ENCODE measurements at places on chromosomes 6 and 20.
A peak's percentile ranks its signal among the peaks of the same experiment; 100 is the strongest.

DNA sequence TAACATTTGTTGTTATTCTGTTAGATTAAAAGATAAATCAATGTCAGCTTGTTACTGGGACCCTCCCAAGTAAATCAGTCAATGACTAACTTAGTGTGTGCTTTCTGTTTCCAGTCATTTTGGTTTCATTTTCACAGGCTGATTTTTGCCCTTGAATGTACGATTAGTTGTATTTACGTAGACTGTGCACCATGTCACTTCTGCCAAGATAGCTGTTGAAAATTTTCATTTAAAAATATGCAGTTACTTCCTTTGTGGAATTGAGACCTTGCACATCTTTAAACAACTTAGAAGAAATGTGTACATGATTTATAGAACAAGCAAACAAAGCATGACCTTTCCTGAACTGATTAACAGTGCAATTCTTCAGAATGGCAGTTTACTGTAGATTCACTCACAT, 944.8 kb upstream of the CITED2 start:
- no peak for DNase-seq

GRCh38 chr6:125066140-125066539, 87.4 kb upstream of the TPD52L1 start:
- no peak for DNase-seq

GRCh38 chr6:33851959-33852358, 48.2 kb upstream of the MLN start:
- no peak for DNase-seq

DNA sequence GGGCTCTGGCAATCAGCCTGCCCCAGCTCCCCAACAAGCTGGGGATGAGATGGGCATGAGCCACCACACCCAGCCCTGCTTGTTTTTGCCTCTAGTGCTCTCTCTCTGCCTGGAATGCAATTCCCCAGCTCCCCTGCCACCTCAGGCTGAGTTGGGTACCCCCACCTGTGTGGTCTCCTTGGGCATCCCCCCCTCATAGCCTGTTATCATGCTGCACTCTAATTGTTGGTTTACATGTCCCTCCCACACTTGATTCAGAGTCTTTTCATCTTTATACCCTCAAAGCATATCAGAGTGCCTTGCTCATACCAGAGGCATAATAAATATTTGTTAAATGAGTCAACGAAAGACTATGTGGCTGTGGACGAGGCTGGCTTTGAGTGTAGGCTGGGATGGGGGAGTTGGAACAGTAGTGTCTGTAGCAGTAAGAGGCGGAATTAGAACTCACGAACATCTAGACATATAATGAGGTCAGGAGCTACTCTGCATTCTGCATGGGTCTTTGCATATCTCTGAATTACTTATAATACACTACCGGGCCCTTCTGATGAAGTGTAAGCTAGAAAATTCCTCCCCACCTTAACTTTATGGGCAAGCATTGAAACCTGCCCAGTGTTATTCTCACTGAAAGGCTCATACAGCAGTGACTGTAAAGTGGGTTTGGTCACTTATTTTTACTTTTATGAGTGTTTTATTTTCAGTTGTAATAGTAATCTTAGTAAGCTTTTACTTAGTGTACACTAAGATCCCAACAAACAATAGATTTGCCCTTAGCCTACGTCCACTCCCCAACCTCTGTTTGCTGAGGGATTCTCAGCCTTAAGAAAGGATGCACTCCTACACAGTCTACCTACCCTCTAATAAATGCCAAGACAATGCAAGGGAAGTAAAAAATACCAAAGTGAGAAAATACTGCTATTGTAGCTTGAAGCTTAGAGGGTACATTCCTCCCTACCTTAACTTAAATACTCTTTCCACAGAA, 58.7 kb downstream of the EDN1 start:
- DNase-seq = no peak

- no peak for DNase-seq
Observed at GRCh38 chr6:13803581-13803980, 10.8 kb downstream of the MCUR1 start.

DNA sequence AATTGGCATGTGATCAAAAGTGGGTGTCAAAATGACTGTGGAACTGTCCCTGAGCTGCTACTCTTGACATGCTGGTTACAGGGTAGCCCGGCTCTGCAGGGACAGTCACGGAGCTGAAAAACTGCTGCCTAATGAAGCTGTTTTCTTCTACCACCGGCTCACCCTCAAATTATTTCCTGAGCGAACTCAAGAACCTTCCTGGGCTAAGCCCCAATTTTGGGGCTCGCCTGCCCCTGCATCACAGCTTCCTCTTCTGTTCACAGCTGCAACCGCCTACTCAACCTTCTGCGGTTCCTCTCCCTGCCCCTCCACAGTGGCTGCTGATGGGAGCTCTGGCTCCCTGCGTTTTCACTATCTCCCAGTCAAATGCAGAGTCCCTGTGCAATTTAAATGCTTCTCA, 110.8 kb upstream of the MLN start:
- peak; percentile 28 for DNase-seq

- DNase-seq = no peak
Observed at GRCh38 chr6:128474933-128475332, 45.5 kb downstream of the PTPRK start.

DNA sequence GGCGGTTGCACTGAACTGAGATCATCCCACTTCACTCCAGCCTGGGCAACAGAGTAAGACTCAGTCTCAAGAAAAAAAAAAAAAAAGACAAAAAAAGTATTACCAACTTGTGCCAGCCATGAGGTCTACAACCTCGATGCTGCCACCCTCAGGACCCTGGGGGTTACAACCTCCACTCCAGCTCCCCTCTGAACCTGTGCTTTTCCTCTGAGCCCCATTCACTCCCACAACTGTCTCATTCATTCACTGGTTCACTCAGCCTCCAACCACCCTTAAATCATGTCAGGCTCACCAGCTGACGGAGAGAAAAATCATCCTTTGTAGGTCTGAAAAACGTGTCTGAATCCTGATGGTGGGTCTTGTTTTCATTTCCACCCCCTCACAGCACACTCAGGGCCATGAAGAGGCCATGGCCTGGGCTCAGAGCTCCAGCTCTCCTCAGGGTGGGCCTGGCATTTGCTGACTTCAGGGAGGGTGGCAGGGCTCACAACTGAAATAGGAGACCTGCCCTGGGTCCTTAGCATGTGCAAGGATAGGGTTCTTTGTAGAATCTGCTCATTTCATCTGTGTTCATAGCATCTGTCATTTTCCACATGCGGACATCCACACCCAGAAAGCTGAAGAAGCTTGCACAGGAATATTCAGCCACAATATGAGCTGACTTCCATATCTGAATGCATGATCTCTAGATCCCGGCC, 1.9 kb upstream of the ULBP1 start:
- no peak for DNase-seq

DNA sequence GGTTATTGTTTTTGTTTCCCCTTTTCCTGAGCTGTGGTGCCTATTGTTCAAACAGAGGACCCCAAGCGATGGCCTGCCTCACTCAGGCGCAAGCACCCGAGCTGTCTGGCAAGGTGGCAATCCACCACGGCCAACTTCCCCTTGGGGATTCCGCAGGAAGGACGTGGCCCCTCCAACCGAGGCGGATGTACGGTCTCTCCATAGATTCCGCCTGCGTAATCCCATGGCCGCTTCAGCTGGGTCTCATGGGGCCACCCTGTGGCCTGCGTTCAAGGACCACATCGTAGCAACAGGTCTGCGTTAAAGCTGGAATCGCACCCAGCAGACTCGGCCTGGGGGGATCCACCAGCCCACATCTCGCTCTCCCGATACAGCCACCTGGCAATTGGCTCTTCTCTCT, 79.9 kb downstream of the CEBPB start:
- peak; percentile 70 for DNase-seq

GRCh38 chr20:25372584-25373336, 17.9 kb downstream of the ABHD12 start:
- DNase-seq = no peak

GRCh38 chr6:132865829-132866228, 51.5 kb downstream of the RPS12 start:
- DNase-seq = no peak

DNA sequence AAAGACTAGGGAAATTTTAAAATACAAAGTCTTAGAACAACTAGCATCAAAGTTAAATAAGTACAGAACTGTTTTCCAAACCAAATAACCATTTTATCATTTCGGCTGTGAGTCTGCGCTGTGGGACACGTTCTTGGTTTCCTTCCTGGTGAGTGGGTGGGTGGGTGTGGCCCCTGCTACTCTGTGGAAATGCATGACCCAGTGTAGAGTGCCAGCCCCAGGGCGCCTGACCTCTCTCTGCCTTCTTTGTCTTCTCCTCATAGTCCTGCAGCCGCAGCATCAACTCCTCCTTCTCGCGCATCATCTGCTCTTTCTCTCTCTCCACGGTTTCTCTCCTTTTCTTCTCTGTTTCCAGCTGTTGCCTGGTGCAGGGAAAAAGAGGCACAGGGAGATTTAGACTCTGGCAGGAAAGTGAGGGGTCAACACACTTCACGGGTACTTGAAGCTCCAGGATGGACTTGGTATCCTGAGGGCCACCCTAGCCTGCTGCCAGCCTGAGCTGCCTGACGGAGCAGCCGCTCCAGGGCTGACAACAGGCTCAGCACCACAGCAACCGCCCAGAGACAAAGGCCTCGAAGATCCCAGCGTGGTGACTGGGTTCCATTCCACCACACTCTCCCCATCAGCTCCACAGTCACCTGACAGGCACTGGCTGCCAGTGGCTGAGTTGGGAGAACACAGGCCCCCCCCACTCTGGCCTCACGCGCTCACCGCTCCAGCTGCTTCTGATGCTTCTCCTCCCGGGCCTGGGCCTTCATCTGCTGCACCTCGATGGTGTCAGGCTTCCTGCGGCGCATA, 48.4 kb downstream of the EZR start:
- DNase-seq = no peak

- no peak for DNase-seq
Observed at GRCh38 chr6:1662534-1662933, 52.8 kb downstream of the FOXC1 start.

DNA sequence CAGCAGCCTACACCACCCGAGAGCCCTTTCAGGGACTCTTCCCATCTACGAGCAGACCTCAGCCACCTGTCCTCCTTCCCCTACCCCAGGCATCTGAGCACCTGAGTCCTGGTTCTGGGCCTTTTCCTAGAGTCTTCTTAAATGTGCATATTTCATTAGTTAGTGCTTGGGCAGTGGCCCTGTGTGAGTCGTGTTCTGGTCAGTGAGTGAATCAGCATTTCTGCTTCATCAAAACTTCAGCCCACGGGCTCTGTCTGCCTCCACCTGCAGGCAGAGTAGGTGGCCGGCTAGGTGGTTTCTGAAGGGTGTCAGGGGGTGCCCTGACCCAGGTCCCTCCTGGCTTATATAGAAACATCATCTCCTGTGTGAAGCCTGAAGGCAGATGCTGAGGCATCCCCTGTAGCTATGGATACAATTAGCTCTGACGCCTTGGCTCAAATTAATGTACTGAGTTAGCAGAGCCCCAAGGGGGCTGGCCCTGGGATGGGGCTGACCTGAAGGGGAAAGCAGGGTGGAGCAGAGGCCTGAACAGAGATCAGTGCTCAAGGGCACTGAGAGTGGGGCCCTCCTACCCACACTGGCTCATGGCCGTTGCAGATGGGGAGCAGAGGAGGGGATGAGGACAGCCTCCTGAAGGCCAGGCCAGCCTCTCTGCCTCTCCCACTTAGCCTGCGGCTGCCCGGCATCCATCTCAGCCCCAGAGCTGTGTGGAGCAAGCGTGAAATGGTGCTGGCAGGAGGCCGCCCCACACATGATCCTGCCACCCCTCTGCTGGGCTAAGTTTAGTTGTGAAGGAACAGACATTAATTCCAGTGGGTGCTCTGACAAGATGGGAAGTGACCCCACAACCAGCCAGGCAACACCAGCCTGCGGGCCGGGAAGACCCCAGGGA, 13.6 kb downstream of the IP6K3 start:
- DNase-seq = no peak

DNA sequence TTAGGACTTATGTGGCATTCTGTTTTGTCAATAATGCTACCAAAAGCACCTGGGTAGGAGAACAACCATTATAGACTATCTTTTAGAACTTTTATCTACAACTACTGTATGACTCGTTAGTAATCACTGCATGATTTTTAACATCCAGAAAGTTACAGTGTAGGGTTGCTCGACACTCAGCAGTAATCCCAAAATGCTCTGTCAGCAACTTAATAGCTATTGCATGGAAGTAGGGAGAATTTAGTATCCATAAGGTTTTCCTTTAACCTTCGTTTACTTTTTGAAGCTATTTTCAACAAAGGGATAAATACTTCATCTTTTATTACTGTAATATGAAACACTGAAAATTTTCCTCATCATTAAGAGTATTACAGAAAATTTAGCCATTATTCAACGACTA, 309.5 kb downstream of the RNGTT start:
- no peak for DNase-seq

DNA sequence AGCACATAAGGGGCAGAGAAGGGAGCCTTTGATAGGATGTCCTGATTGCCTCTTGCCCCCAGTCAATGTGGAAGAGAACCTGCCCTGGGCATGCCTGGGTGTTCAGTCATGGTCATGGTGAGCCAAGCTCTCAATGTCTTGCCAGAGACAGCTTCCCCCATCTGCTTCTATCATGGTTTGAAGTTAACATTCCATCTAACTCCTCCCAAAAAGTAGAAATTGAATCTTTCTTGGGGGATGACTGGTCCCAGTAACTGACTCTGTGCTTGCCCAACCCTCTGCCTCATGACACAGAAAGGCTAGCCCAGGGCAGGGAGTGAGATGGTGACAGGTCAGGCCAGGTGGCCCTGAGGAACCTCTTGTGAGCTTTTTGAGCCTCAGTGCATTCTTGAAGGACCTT, 60.1 kb downstream of the ADTRP start:
- DNase-seq = no peak

GRCh38 chr6:108661430-108661829, 100.7 kb downstream of the FOXO3 start:
- DNase-seq = no peak

DNA sequence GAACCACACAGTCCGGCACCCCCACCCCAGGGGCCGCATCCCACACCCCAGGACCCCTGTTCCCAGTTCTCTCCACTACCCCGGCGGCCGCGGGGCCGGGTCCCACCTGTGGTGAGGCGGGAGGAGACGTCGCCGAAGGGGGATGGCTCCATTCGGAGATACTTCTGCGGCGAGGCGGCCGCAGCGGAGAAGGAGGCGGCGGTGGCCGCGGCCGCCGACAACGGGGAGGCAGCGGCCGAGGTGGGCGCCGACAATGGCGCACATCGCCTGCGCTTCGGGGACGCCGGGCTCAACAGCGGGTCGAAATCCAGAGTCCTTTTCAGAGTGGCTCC, 723 bp downstream of the AKIRIN2 start:
- DNase-seq = no peak

- DNase-seq = no peak
Observed at GRCh38 chr6:154251116-154251515, 105.5 kb downstream of the IPCEF1 start.

- no peak for DNase-seq
Observed at GRCh38 chr6:90500458-90500857, 86.4 kb downstream of the MAP3K7 start.

Data from HL-60 (cell line).